ENCODE measurements at places on chromosomes 5 and 9.

GRCh38 chr9:137987244-137988030 is 109.9 kb downstream of the CACNA1B start:
- DNase-seq = no peak

DNA sequence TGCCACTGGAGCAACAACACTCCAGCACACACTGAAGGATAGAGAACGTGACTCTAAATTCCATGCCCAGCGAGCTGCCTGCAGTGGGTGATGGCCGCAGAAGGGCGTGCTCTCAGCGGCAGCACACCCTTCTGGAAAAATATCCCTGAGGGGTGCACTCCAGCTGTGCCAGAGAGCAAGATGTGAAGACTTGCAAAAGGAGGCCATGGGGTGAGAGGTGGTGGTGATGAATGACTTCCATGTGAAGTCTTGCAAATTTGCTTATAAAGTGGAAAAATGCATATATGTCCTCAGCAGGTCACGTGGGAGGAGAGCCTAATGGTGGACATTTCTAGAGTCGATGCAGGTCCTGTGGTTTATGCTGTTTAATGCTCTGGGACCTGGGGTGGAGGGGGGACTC is 39.8 kb upstream of the COL5A1 start:
- DNase-seq = no peak

DNA sequence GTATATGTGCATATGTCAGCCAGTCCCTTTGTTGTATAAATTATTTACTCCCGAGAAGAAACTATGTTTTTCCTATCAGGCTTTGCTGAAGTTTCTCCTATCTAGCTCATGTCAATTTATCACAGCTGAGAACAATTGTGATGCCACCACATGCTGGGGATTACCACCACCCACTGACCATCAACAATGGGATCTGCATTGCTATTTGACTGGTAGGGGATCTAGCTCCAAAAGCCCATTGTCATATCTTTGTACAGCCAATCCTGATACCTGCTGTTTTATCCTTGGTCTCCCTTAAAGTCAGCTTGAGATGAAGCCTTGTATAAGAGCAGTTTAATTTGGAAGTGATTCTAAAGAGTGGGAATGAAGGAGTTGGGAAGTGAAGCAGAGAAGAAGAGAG is 53.9 kb upstream of the KCNN2 start:
- no peak for DNase-seq

GRCh38 chr9:135883410-135884089 is 23.8 kb downstream of the CAMSAP1 start:
- DNase-seq = no peak

GRCh38 chr9:131856105-131856504 is 116.2 kb upstream of the RAPGEF1 start:
- DNase-seq = no peak

GRCh38 chr5:173293817-173294672 is 34.2 kb downstream of the STC2 start:
- peak; percentile 47 for DNase-seq

- no peak for DNase-seq
Observed at GRCh38 chr5:14178091-14178490, 34.9 kb downstream of the TRIO start.

- no peak for DNase-seq
Observed at GRCh38 chr5:67115246-67115645, 81.4 kb downstream of the CD180 start.

All from activated CD4-positive, alpha-beta T cell treated with anti-CD3 and anti-CD28 coated beads, Interleukin-2, amount 50 U/mL, for 24 hours (primary cell).